ENCODE measurements at places on chromosomes 7 and 10. TPM values are rescaled to one million over a fixed set of nuclear protein-coding genes. Genes with fewer than 3 reads are reported as not detected.

- no peak for DNase-seq
Measured at GRCh38 chr7:152866125-152866524, 106.6 kb downstream of the ACTR3B start.

- no peak for DNase-seq
Measured at GRCh38 chr10:131555406-131555805, 243.9 kb upstream of the TCERG1L start.

GRCh38 chr10:102163342-102163989 lies 11.3 kb downstream of the NOLC1 start:
- no peak for DNase-seq

DNA sequence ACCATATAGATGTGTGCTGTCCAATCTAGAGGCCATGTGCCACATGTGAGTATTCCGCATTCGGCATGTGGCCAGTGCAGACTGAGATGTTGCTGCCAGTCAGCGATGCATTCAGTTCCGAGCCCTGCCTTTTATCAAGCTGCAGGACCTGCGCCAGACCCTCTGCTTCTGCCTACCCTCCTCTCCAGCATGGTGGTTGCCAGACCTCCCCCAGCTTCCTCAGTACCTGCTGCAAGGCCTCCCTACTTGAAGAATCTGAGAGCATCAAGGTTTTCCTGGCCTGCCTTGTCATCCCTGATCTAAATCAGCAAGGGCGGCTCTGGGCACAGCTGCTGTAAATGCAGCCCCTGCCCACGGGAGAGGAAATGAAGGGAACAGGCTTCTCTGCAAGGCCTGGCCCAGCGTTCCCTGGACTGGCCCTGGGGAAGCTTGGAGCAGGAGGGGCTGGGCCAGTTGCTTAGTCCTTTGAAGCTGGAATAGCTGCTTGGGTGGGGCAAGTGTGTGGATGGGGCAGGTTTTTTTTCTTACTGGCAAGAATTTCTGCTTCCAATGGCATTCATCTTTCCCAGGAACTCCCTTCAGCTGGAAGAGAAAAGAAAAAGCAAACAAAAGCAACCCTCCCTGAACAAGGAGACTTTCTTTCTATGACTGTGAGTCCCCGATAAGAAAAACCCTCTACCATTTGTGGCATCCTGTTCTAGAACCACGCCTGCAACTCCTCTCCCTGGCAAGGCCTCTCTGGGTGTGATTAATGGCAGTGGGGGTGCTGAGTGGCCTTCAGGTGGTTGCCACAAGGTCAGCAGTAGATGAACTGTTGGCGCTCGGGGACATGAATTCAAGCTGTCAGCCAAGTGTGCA lies 93.0 kb downstream of the NHLRC2 start:
- DNase-seq = no peak

- DNase-seq = no peak
Measured at GRCh38 chr10:103759100-103759781, 96.1 kb downstream of the SH3PXD2A start.

GRCh38 chr10:96513305-96513697 lies 425 bp downstream of the TLL2 start:
- DNase-seq = no peak

GRCh38 chr7:22351329-22351692 lies 5.6 kb downstream of the RAPGEF5 start:
- DNase-seq = no peak

- no peak for DNase-seq
Measured at GRCh38 chr10:95290461-95291364, at the start of gene PDLIM1. Gene PDLIM1, minus strand, starts transcription at chr10:95291003. Its CDS starts 88 bp downstream, at chr10:95290915.

GRCh38 chr7:55557666-55558188 lies 14.6 kb downstream of the VOPP1 start:
- DNase-seq = no peak

DNA sequence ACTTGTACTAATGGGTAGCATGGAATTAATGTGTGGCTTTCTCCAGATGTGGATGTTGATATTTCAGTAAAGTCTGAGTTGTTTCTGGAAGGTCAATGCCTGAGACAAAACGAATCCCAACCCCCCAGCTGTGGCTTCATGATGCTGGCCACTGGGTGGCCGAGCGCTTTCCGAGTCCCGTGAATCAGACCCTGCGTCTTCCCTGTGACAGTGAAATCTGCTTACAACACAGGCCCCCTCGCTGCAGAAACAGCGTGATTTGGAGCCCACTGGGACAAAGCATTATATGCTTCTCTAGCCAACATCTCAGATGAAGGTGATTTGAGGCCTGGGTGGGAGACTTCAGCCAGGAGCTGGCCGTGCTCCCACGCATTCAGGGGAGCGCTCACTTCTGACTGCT lies 124.7 kb downstream of the WDR37 start:
- no peak for DNase-seq

- peak; percentile 7 for DNase-seq
Measured at GRCh38 chr7:74306730-74307469, 17.7 kb downstream of the CLIP2 start.

Gene CHRM2
- polyA plus RNA-seq = 2.3 TPM

Gene FKBP6
- polyA plus RNA-seq = 0.42 TPM

Gene TRPV5
- 0.72 TPM for polyA plus RNA-seq

Gene CPEB3
- polyA plus RNA-seq = 3.5 TPM

Data from right renal pelvis (tissue), 4 donors.